Fibroblast of gingiva (primary cell): ENCODE measurements at places on chromosomes 2 and 18.
A peak's percentile ranks its signal among the peaks of the same experiment; 100 is the strongest.

- no peak for DNase-seq
Measured at GRCh38 chr2:30932870-30933269, 125.6 kb upstream of the CAPN13 start.

DNA sequence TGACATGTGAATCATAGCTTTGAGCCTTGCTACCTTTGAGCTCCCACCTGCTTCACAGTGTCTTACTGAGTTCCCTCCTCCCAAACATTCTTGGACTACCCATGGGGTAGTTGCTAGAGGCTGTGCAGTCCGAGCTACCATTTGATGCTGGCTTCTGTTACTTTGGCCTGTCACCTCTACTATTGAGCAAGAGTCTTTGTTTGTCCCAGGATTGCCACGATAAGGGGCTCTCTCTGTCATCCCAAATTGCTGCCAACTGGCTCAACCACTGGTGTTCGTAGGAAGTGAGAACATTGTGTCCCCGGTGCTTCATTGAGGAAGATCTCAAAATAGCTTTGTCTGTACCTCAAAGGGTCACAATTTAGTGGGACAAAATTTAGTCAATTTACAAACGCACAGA, 59.1 kb upstream of the PAX8 start:
- DNase-seq, result no peak

DNA sequence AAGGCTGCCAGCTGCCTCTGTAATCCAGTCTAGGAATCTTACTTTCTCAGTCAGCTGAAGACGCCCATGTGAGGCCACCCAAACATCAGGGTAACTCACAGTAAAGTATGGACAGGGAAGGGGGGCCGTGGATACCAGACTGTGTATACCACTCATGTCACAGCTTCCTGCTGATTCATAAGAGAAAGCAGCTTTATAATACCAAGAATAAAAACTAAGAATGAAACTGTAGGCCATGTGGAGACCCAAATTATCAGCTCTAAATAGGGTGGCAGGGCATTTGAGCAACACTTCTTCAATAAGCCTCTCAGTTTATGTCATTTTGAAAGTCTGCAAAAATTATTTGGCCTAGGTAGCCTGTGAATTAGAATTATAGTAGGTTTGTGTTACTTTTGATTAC, 115.0 kb upstream of the CDCA7 start:
- no peak for DNase-seq

DNA sequence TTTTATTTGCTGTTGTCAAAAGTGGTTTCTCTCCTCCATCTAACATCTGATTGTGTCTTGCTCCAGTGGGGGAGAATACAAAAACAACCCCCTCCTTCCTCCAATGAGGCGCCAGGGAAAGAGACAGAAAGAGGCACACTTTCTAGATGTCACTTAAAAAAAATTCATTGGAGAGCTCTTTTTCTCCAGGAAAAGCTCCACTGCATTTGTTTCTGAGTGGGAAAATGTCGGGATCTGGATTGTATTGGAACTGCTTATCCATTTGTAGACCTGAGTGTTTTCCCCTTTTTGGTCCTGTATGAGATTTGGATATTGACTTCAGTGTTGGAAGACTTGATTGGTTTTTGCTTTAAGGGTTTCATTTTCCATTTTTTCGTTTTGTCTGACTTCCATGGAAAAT, 995 bp downstream of the MBD5 start:
- no peak for DNase-seq

DNA sequence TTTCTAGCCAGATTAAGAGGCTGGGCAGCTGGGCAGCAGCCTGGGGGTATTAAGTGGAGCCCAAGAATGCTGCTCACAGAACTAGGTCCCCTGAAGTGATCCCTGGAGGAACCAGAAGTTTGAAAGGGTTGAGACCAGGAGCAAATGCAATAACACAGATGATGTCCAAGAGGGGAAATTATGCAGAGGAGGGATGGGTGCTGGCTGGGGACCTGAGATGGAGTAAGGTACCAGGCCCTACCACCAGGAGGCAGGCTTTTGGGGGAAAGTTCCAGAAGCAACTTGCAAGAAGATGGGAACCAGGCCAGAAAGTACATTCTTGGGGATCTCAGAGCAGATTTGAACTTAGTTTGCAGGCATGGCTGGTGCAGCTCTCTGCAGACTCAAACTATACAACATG, 175.1 kb downstream of the NCK2 start:
- peak; percentile 27 for DNase-seq

DNA sequence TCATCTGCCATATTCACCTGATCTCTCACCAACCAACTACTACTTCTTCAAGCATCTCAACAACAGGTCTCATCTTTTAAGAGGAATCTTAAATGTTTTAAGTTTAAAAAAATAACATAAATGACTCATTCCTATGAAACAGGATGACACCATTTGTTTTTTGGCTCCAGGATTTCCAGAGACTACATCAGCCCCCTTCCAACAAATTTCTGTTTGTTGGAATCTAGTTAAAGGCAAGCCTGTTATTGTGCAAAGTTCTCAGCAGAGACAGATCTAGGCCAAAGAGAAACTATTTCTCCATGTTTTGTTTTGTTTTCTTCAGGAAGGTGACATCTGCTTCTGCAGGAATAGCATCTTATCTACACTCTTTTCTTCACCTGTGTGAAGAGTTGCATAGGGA, 204.8 kb upstream of the SH3BP4 start:
- DNase-seq, result peak; percentile 32
